ENCODE measurements at places on chromosomes 6 and 20.

DNA sequence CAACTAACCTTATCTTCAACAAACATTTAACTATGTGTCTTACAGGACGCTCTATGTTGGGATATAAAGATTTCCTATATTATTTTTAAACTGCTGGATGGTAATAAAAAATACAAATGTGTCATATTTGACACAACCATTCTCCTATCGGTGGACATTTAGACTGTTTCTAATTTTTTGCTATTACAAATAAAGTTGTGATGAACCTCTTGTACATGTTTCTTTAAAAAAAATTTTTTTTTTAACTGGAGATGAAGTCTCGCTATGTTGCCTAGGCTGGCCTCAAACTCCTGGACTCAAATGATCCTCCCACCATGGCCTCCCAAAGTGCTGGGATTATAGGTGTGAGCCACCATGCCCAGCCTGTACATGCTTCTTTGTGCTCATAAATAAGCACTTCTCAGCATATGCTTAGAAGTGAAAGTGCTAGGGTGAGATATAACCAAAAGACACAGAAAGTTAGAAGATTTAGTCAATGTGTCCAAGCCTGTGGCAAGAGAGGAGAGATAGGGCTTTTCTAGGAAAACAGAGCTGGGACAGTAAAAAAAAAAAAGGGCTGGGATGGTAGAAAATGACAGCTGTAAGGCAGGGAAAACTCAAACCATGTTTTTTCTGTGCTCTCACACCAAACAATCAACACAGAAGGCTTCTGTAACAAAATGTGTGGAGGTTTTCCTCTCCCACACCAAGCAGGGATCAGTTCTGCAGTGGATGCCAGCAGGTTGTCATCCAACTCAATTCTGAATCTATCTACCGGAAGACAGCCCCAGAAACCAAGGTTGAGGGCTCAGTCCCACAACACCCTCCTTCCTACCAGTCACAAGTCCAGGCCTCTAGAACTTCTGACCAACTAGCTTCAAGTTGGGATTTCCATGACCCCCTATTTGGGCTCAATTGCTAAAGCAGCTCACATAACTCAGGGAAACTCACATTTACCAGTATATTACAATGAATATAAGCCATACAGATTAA is 70.0 kb upstream of the SMIM29 start:
- DNase-seq = no peak

DNA sequence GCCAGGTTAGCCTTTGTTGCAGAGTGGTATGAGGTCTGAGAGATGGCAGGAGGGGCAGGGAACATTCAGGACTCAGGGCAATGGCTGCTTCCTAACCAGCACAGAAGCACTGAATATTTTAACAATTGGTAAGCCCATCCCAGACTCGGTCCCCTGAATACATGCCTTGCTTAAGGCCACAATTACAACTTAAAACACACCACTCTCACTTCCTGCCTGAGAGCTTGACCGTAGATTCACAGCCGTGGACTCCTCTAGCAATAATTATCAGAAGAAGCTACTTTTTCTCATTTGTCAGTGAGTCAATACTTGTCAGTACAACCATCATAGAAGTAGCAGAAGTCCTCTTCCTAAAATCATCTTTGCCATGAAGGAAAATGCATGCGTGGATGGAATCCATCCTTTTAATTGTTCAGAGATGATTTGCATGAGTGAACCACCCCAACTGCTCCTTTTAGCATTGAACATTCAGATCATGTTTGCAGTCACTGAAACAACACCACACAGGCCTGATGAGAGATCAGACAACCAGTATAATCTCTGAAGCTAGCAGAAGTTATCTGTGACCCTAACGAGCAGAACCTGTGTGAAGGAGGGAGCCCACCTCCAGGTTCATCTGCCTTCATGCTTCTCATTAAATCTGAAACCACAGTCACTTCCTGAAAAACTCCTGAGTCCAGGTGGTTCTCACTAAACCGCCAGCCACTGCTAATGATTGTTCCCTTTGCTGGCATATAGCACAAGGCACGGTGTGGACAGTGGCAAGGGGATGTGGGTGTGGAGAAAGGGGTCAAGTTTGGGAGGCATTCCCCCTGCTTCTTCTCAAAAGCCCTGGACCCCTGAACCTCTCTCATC is 333.9 kb upstream of the CNR1 start:
- no peak for DNase-seq

DNA sequence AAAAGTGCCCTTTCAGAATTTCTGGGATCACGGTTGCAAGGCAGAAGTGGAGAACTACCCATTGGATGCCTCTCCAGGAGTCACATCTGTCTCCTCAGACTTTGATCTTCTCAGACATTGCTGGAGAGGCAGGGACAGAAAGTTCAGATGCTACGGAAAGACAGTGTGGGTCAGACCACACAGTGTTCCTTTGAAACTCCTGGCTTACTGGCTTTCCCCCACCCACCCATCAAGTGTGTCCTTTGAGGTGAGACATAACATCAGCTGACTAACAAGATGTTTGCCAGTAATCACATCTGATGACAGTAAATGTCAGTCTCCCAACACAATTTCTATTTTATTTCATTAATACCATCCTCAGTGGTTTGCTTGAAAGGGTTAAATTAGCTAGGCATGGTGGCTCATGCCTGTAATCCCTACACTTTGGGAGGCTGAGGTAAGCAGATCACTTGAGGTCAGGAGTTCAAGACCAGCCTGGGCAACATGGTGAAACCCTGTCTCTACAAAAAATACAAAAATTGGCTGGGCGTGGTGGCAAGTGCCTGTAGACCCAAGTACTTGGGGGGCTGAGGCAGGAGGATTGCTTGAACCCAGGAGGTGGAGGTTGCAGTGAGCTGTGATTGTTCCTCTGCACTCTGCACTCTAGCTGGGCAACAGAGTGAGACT is 67.2 kb upstream of the SNX9 start:
- peak; percentile 36 for DNase-seq

DNA sequence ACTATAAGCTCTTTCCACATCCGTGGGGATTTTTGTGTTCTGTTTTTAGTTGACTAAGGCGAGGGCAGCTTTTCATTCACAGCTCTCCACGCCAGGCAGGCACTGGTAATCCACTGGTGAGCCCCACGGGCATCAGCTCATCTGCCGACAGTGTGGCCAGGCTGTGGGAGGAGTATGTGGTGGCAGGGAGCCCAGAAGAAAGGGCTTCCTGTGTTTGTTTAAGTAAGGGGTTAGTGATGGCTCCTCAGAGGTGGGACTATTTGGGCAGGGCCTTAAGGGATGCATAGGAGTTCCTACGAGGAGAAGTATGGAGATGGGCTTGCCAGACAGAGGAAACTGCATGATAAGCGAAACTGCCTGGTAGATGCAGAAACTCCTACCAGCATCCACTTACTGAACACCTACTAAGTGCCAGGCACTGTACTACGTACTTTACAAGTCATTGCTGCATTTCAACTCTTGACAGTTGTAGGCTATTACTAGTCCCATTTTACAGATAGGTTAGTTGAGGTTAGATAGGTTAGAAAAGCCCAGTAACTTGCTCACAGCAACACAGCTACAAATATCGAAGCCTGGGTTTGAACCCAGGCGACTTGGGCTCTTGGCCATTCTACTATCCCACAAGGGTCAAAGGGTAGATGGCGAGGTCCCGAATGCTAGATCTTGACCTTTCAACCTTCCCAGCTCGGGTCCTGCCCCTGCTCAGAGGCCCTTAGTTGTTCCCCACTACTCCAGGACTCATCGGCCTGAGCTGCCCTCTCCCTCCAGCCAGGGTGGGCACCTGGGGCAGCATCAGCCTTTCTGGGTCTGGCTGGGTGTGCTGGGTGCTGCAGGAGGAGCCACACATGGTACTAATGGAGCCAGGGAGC is 55.1 kb downstream of the CEBPB start:
- no peak for DNase-seq

DNA sequence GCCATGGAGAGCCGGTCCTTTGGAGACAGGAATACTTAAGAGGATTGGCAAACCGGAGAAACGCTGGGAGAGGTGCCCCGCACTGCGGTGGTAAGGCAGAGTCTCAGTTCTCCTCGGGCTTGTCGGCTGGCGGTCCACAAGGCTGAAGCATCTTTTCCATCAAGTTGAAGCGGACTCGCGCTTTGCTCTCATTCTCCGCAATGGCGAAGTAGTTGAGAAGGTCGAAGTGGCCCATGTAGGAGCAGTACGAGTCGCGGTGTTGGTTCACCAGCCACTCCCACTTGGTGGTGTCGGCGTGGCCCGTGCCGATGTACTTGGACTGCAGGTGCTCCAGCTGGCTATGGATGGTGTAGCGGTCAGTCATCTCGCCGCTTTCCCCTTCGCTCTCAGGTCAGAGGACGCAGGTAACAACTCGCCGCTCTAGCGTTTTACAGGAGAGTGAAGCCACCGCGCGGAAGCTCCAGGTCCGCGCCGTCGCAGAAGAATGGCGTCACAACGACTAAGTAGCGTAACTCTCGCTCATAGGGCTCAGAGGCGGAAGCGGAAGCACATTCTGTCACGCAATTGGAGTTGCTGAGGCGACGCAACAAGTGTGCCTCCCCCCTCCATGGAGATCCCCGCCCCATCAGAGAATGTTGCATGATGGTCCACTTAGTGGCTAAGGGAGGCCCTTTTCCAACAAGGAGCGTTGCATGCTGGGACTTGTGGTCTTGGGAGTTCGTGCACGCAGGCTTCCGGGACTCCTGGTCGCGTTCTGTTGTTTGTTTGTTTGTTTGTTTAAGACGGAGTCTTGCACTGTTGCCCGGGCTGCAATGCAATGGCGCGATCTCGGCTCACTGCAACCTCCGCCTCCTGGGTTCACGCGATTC is at the start of gene SF3B5:
Gene SF3B5, minus strand, starts transcription at position 440 of the 869 bp plus-strand sequence. Its CDS starts 76 bp downstream, at position 364.
- DNase-seq = peak; percentile 99

DNA sequence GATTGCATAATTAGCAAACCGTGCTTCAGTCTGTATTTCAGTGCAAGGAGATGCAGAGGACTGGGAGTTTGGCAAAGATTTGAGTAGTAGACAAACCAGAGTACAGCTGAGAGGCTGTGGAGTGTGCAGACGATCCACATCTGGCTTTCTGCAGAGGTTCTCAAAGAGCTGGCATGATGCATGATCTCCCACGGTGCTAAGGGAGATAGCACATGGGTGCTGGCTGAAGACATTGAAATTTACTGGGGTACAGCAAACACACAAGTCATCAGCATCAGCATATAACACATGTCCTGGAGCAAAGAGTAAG is 79.0 kb upstream of the FAM184A start:
- no peak for DNase-seq
